ENCODE measurements at places on chromosomes 3 and 15.

DNA sequence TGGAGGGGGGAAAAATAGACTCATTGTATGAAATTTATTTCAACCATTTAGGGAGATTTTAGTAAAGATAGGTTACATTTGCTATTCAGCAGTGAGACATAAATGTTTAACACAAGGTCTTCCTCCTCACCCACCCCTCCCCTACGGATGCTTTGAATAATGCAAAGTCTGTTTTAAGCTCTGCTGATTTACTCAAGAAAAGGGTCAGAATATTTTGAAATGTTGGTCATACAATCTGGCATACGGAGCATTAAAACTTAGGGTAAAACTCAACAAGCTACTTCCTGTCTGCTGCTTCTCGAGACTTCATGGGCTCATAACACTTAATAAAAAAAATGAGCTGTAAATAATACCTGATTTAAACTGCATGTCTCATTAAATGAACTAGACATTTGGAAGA lies 156.3 kb downstream of the WNT5A start:
- DNase-seq = no peak

- no peak for DNase-seq
These were observed 160.6 kb downstream of the STT3B start for GRCh38 chr3:31693346-31693745.

DNA sequence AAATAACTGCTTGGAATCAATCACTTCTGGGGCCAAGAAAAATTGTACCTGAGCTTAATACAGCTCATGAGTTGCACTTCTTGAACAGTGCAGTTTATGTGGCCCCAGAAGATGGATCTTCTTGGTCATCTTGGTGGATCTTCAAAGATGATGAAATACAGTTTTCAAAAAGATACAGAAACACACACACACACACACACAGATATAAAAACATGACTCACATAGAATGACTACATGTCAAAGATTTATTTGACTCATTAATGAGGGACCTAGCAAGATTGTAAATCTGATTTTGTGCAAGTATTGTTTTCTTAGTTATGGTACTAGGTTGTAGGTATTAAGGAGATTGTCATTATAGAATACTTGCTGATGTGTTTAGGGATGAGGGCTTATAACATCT lies 32.6 kb downstream of the PDCD6IP start:
- DNase-seq = no peak

- no peak for DNase-seq
These were observed 929.5 kb upstream of the ROBO1 start for GRCh38 chr3:80697291-80697690.

GRCh38 chr3:186261638-186262037 lies 100.4 kb downstream of the DGKG start:
- DNase-seq = no peak

GRCh38 chr3:18443665-18444594 lies 18.8 kb upstream of the SATB1 start:
- DNase-seq = no peak

- DNase-seq = no peak
These were observed 54.9 kb downstream of the RAP2B start for GRCh38 chr3:153216928-153217327.
